GDM1 (cell line): ENCODE measurements at places on chromosomes 16 and 17.

DNA sequence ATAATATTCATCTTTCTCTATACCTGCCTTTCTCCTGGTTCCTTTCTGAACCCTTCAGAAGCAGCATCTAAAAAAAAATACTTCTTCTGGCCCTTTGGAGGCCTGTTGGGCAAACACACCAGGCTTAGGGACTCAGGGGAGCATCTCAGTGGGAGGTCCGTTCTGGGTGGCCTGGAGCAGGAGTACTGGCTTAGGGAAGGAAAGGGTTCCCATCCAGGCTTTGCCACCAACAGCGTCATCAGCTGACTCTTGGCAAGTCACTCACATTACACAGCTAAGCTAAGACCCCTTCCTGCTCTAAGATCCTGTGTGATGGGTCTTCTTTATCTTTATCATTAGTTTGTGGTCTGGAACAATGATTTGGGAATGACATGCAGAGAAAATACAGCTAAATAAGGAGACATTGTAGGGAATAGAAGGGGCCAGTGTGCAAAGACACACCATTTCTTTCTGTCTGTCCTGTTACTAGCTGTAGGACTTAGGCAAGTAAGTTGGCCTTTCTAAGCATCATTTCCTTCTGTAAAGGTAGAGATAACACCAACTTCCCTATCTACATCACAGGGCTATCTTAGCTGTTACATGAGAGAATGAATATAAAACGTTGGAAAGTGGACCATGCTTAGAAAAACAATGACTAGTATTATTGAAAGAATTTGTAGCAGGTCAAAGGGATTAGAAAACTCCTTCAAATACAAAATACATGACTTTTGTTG lies 9.9 kb downstream of the PCTP start:
- DNase-seq: peak; percentile 19

GRCh38 chr16:66668777-66669444 lies 27.6 kb downstream of the CMTM4 start:
- no peak for DNase-seq

DNA sequence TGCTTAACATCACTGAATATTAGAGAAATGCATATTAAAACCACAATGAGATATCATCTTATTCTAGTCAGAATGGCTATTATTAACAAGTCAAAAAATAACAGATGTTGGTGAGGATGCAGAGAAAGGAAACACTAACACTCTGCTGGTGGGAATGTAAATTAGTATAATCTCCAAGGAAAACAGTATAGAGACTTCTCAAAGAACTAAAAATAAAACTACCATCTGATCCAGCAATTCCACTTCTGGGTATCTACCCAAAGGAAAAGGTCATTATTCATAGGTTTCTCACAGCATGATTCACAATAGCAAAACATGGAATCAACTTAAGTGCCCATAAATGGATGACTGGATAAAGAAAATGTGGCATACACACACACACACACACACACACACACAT lies 166.4 kb downstream of the CEP112 start:
- DNase-seq: no peak

DNA sequence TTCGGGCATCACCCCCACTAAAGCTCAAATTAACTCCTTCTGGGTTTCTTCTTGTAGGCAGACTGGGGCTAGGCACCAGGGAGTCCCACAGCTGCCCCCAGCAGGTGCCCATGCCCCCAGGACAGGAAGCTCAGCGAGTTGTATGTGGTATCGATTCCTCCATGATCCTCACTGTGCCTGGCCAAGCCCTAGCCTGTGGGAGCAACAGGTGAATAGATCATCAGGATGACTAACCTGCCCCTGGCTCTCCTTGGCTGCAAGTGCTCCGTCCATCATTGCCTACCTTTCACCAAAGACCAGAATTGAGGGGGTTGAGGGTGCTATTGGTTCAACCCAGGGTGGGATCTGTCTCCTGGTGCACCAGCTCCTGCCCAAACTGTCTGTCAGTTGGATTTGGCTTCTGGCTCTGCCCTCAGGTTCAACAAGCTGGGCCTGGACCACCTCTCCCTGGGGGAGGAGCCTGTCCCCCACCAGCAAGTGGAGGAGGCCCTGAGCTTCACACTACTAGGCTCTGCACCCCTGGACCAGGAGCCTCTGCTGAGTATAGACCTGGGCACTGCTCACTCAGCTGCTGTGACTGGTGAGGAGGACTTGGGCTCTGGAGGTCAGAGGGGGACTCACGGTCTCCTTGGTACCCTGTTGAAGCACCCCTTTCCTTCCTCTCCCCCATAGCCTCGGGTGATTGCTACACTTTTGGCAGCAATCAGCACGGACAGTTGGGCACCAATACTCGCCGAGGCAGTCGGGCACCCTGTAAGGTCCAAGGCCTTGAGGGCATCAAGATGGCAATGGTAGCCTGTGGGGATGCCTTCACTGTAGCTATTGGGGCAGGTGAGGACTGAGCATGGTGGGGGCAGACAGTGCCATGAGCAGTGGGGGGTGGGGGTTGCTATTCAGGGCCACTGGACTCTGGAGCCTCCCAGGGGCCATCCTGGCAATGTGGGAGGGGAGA lies 3.1 kb upstream of the TRAF4 start:
- DNase-seq: no peak

DNA sequence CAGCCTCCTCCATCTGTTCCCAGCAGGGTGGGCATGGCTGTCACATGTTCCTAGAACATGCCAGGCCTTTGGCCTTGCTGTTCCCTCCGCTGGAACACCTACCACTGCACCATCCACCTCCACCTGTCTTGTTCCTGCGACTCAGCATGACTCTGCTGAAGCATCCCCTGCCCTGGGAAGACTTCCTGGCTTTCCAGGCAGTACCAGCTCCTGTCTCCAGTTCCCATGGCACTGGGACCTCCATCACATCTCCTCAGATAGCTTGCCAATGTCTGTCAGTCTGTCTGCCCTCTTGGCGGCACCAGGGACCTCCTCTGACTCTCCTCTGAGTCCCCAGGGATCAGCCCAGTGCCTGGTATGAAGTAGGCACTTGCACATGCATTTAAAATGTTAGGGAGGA lies 15.7 kb downstream of the PDP2 start:
- no peak for DNase-seq

DNA sequence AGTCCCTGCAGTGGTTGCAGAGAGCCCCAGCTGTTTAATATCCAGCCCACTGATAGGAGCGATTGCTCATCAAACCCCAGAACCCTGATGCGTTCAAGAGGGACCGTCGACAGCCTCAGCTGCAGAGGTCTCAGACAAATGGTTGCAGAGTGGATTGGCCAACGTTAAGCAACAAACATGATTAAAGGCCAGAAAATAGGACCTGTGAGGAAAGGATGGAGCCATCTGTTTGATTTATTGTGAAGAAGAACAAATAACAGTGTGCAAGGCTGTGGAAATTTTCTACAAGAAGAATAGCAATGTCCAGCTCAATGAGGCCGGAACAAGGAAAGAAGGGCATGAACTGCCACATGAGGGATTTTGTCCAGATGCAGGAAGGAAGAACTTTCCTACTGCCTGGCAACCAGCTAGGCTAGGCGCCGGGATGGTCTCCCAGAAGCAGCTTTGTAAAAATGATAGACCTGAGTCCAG lies 138.4 kb upstream of the DNAH9 start:
- DNase-seq: no peak

- no peak for DNase-seq
Measured at GRCh38 chr16:11141409-11142260, 114.4 kb downstream of the SOCS1 start.
